Karpas-422 (cell line): ENCODE measurements at places on chromosomes 5 and 9.

GRCh38 chr9:69923972-69924371 is 103.4 kb downstream of the CFAP95 start:
- no peaks in the 10 kb centered on the region for H3K4me1 ChIP-seq
- H3K27me3 ChIP-seq: no peaks in the 10 kb centered on the region
- no peak for DNase-seq
- no peaks in the 10 kb centered on the region for H3K36me3 ChIP-seq

GRCh38 chr9:136135326-136136126 is 16.9 kb upstream of the TMEM250 start:
- no peaks in the 10 kb centered on the region for H3K36me3 ChIP-seq
- no peak overlapping the region for H3K4me3 ChIP-seq
- no peak for DNase-seq
- H3K4me1 ChIP-seq: no peaks in the 10 kb centered on the region

GRCh38 chr5:98482321-98483300 is 290.9 kb upstream of the RGMB start:
- H3K36me3 ChIP-seq: no peaks in the 10 kb centered on the region
- no peak overlapping the region for H3K27ac ChIP-seq
- H3K4me1 ChIP-seq: no peaks in the 10 kb centered on the region

DNA sequence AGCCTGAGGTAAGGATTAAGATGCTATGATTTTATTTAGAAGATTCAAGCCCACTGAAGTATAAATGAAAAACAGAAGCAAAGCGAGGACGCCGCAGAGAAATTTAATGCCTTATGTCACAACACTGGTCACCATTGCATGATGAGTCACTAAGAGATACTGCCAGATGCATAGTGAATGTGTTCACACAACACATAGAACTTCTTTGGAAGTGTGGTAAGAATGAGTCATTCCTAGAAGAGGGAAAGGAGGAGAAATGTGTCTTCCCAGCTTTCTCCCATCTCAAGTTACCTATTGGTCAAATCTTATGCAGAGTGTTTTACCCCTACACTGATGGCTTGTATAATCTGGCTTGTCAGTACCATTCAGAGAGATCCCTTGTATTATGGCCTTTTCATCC is 465.3 kb upstream of the ARRDC3 start:
- H3K36me3 ChIP-seq: no peaks in the 10 kb centered on the region
- H3K4me1 ChIP-seq: no peaks in the 10 kb centered on the region
- no peak for DNase-seq
- H3K27me3 ChIP-seq: no peaks in the 10 kb centered on the region

GRCh38 chr9:76296561-76297310 is 97.5 kb downstream of the RFK start:
- no peaks in the 10 kb centered on the region for H3K27me3 ChIP-seq
- H3K36me3 ChIP-seq: no peaks in the 10 kb centered on the region
- DNase-seq: no peak
- H3K4me1 ChIP-seq: no peaks in the 10 kb centered on the region
- H3K27ac ChIP-seq: no peak overlapping the region

DNA sequence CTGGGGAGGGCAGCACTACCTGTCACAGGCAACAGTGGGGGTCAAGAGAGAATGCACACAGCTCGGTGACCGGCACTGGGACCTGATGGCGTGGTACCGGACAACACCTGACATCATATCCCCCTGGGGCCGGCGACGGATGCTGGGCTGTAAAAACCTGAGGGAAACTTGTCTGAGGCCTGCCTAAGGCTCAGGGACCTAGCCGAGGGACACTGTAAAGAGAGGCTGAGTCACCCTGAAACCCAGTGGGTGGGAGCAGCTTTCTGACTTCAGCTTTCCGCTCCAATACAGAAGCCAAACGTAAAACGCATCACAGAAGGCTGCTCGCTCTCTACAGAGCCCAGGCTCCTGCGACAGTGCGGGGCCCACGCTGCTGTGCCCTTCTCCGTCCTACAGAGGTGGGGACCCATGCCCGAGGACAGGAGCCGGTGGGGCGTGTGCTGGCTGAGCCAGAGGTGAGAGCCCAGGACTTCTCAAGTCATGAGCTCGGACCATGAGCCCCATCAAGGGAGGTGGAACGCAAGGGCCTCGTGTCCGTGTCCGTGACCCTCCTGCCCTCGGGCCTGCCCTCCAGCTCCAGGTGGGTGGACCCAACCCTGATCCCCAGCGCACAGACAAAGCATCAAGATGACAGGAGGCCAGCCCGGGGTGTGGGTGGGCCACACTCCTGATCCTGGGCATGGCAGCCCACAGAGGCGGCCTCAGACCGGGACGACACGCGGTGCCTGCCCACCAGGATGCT is 5.3 kb downstream of the RALGDS start:
- peak overlapping the region; percentile 64 for H3K27ac ChIP-seq
- DNase-seq: peak; percentile 58
- no peaks in the 10 kb centered on the region for H3K36me3 ChIP-seq
- H3K4me3 ChIP-seq: peak overlapping the region; percentile 33; the same call in 1 of the 2 replicates

DNA sequence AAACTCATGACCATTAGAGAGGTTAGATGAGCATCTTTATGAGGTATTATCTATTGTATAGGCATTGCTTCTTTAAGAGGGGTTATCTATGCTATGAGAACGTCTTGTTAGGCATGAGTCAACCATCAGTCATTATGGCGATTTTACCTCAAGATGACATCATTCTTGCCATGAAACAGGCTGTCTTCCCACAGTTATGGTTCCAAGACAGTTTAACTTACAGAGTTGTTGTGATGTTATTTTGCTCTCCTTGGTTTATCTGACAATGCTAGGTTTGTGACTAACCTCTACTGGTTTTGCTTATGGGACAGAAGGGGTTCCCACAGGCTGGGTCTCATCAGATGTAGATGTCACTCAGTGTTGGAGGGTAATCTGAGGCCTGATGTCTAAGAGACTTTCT is 1864.7 kb upstream of the ACO1 start:
- no peak overlapping the region for H3K4me3 ChIP-seq
- H3K4me1 ChIP-seq: no peaks in the 10 kb centered on the region
- DNase-seq: no peak
- no peaks in the 10 kb centered on the region for H3K36me3 ChIP-seq

DNA sequence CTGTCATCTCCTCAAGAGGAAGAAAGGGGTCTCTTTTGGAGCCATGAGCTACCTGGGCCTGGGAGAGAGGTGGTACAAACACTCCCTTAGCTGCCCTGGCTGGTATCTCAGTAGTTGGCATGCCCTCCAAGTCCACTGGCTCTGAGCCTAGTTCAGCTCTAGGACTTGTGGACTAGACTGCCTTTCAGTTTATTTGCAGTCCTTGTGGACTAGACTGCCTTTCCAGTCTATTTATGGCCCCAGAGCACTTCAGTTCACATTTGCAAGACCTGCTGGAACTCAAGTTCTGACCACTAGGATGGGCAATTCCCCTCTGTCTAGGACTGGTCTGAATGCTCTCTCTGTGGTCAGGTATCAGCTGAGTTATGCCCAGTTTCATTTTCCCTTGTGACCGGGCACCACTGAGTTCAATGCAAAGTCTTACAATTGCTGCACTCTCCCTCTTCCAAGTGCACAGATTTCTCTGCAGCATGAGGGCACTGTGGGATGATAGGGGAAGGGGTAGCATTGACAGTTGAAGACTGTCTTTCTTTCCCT is 1019.0 kb downstream of the TAF11L14 start:
- DNase-seq: no peak
- H3K27ac ChIP-seq: no peak overlapping the region
